T1000 (cell line): ENCODE measurements at places on chromosomes 1 and 21.

GRCh38 chr1:7049913-7050625, 264.8 kb downstream of the CAMTA1 start:
- DNase-seq, result no peak

- DNase-seq, result no peak
Observed at GRCh38 chr1:75630004-75630594, 19.2 kb upstream of the SLC44A5 start.

DNA sequence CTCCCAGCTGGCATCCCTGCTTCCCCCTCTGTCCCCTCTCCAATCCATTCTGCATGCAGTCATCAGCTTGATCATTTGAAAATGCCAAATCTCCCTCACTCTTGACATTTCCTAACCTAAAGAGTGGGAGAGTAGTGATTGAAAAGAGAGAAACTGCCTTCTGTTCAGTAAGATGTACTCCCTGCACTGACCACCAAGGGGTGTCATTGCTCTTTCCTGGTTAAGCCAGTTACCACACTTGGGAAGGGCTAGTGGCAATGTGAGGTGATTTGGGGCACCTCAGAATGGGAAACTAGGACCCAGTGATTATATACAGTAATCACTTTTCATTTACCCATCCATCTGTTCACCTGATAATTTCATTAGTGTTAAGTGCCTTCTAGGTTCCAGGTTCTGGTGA, 6.9 kb upstream of the TMEM269 start:
- DNase-seq, result no peak

DNA sequence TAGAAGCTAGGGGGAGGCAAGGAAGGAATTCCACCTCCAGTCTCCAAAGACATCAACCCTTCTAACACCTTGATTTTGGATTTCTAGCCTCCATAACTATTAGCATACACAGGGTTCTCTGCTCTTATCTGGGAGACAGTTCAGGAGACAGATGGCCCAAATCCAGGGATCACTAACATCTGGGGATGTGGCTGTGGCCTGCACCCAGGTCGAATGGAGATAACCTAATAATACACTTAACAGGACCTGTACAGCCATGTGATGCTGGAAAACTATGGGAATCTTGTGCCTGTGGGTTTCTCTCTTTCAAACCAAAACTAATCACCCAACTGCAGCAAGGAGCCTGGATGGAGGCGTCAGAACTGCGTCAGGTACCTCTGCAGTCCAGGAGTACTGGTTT, 47.6 kb downstream of the KIAA0319L start:
- DNase-seq, result no peak

DNA sequence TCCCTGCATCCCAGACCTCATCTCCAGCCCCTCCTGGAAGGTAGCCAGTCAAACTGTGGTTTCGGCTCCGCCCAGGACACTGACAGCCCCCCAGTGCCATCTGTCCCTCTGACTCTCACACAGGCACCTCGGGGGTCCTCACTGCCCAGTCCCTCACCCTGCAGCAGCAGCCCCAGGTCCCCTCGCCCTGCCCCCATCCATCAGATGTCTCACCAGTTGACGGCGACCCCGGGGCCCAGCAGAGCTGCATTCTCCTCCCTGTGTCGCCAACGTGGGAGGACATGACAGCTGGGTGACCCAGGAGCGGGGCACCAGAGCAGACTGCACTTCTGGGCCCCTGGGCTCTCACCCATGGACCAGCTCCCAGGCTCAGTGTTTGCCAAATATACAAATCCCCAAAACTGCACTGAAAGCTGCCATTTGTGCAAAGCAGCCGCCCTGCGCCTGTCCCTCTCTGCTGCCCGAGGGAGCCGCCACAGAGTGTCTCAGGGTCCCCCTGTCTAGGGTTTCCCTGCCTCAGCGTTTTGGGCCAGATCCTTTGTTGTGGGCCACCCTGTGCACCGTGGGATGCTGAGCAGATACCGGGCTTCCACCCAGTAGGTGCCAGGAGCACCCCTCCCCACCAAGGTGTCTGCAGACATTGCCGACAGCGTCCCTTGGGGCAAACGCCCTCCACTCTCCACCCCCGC, 48.2 kb downstream of the PRDM15 start:
- no peak for DNase-seq

DNA sequence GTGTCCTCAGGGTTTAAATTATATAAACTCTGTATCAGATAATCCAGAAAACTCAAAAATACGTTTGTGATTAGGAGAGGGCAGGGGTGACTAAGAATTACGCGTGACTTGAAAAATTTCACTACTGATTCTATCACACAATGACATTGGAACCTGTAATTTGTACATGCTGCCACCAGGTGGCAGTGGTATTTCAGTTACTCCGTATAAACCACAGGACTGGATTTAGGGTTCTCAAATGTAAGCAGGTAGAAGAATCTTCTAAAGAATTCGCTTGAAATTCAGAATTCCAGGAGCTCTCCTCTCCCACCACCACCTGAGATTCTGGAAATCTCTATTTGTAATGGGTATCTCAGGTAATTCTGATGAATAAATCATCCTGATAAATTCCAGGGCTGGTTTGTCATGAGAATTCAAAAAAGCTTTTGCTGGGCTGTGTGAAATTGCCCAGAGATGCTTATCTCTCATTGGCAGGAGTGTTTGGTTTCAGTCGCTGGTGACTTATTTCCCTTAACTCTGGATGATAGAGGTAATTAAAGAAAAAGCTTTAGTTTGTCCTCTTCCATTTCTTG, 1.7 kb upstream of the KRTAP7-1 start:
- no peak for DNase-seq

DNA sequence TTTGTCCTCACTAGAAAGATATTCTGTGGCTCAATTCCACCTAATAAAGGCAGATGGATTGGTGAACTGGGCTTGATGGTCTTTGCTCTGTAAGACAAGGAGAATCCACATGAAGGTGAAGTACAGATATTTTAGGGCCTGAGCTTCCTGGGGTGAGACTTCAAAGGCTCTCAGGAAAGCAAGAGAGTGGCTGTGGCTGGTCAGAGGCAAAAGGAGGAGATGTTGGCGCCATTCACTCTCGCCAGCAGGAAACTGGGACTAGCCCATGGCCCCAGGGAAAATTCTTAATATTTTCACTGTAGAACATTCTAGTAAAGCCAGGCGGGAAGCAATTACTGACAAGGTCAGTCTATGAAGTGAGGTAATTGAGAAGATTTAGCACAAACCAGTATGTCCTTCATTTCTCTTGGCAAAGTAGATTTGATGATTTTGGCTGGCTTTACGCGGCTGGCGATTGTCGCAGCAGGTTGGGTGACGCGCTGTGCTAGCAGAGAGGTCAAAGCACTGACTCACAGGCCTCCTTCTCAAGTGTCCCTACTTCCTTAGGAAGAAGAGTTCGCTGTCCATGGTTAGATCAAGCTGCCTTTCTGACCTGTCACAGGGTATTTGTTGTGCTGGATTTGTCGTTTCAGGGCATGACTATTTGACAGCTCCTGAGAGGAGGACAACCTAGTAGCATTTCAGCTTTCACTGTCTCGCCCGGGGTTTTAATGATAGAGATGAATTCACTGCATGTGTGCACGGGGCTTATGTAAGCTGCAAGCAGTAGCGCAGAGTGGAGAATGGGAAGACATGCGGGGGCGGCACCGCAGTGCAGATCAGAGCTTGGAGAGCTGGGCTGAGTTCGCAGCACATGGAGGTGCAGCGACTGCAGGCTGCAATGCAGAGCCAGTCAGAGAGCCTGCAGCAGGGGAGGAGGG, 32.7 kb downstream of the XCL1 start:
- no peak for DNase-seq

GRCh38 chr1:25770541-25771220, 29.3 kb upstream of the SELENON start:
- no peak for DNase-seq

DNA sequence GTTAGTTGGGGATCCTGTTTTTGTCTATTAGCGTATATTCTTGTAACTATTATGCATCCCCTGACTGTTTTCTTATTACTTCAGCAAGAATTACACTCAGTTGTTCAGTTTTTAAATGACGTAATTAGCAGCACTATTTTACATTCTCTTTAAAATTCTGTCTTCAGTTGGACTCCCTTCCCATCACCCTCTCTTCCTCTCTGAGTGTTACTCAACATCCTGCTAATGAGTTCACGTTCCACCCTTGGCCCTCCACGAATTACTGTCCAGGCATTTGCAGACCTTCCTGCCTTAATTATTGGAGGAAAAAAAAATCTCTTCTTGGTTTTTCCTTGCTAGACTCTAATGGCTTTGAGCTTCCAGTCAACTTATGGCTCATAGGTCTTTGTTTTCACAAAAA, 23.6 kb upstream of the FAM78B start:
- no peak for DNase-seq

DNA sequence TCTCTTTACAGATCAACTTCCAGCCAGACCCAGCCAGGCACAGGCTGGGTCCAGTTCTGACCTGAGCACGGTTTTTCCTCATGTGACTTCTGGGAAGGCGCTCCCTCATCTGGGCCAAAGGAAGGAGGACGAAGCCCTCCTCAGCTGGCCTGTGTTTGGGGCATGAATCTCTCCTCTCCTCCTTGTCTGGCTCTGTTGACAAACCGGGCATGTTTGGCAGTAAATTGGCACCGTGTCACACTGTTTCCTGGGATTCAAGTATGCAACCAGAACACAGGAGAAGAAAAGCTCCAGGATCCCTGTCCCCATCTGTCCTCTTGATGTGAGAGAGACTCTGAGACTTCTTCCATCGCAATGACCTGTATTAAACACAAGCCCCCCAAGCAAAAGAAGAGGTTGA, 18.3 kb downstream of the NECAP2 start:
- DNase-seq, result no peak

DNA sequence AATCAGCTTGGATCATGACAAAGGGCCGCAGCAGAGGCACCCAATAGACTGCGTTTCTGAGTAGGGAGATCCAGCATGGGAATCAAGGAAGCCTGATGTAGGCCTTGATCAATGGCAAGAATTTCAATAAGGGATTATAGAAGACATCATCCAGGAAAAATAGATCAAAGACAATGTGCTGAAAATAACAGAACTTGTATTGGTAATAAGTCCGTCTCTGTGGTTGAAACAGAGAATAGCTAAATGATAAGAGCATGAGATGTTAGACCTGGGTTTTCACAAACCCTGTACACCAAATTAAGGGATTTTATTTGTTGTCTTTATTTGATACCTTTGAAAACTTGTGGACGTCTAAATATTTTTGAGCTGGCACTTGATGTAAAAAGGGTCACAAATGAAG, 228.0 kb upstream of the SGIP1 start:
- no peak for DNase-seq

GRCh38 chr1:195618287-195618686, 990.0 kb downstream of the KCNT2 start:
- no peak for DNase-seq

GRCh38 chr1:50346621-50347020, 76.6 kb downstream of the DMRTA2 start:
- DNase-seq, result no peak

- DNase-seq, result no peak
Observed at GRCh38 chr1:210754878-210755665, 378.9 kb downstream of the KCNH1 start.

GRCh38 chr1:246825557-246826175, 101.5 kb downstream of the SCCPDH start:
- no peak for DNase-seq

GRCh38 chr1:224377676-224378006, 21.0 kb downstream of the CNIH4 start:
- DNase-seq, result no peak

DNA sequence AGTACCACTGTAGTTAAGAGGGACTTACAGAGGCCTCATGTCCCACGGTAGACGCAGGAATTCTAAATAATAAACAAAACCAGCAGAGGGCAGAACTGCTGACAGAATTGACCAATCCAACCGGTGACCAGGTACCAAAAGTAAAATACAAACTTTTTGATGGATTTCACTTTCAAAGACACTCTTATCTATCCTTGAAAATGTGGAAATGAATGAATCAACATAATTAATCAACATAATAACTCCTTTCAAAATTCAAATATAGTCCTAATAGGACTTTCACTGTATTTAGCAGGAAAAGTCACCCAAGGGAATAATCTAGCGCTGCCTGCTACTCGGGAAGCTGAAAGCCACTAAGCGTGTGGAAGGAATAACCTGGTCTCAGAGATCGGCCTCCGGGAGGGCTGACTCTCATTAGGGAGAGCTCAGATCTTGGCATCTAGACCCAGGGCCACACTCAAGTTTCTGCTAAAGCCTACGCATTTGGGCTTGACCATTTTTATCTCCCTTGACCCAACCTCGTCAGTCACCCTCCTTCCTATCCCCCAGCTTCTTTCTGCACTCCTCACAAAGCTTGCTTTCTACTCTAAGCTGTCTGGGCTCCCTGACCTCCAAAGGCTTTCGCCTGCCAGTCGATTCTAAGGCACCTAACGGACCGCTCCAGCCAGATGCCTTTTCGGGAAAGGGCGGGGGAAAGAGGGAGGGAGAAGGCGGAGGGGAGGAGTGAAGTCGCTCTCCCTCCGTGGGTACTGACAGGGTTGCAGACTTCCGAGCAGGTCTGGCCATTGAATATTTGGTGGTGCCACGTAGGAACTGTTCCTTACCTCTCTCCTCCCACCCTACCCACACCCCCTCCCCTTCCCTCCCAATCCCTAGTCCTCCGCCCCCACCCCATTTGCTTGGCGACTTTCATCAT, 1.6 kb downstream of the COL11A1 start:
- DNase-seq, result peak; percentile 18

GRCh38 chr1:234926264-234926558, 202.4 kb downstream of the TOMM20 start:
- no peak for DNase-seq

GRCh38 chr1:15949453-15950245, 26.3 kb downstream of the ZBTB17 start:
- DNase-seq, result peak; percentile 96

DNA sequence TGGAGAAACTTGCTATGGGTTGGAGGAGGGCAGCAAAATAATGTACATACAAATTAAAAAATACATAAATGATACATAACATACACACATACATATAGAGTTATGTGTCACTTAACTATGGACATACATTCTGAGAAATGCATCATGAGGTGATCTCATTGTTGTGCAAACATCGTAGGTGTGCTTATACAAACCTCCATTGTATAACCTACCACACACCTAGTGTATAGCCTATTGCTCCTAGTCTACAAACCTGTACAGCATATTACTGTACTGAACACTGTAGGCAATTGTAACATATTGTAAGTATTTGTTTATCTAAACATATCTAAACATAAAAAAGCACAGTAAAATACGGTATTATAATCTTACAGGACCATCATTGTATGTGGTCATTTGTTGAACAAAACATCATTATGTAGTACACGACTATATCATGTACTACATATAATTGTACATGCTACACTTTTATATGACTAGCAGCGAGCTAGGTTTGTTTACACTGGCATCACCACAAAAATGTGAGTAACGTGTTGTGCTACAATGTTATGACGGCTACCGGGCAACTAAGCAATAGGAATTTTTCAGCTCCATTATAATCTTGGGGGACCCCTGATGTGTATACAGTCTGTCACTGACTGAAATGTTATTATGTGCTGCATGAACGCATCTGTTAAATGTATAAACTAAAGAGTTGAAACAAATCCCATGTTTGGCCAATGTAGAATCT, 35.5 kb downstream of the ITGB3BP start:
- no peak for DNase-seq

- no peak for DNase-seq
Observed at GRCh38 chr1:81780705-81781454, 19.9 kb upstream of the ADGRL2 start.
